ENCODE measurements at places on chromosomes 11 and 22.
A peak's percentile ranks its signal among the peaks of the same experiment; 100 is the strongest.

DNA sequence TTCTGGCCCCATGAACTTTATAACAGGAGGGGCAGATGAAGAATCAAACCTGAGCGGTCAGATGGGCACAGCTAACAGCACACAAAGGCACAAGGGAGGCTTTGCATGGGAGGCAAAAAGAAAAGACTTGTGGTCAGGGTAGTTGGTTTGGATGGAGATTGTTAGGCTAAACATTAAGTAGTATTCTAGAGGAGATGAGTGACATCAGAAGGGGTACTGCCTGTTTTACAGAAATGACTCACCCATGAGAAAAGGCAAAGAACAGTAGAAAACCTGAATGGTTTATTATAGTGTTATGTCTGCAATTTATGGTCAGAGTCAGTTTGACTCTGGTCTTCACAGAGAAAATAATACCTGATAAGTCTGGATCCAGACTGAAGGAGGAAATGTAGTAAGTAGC is 129.8 kb upstream of the KIRREL3 start:
- no peak for DNase-seq

GRCh38 chr11:108025387-108026080 is 16.8 kb downstream of the CUL5 start:
- DNase-seq = no peak

- DNase-seq = no peak
Observed at GRCh38 chr11:117473481-117474091, 145.9 kb downstream of the CEP164 start.

DNA sequence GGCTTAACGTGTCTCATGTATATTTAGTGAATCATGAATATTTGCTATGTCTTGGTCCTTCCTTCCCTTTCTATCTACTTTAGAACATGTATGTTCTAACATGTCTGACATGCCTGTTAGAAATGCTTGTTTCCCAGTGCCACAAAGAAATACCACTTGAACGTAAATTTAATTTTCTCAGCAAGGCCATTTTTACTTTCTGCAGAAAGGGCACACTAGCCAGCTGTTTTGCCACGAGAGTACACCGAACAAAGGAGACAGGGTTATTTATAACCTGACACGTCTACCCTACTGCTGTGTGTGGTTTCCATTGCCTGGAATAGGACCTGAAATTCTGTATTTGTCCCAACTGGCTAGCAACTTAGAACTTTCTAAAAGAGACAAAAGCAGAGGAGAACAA is 7.4 kb upstream of the ZBTB44 start:
- DNase-seq = no peak

GRCh38 chr11:4962816-4963215 is 7.3 kb upstream of the OR51A2 start:
- no peak for DNase-seq

DNA sequence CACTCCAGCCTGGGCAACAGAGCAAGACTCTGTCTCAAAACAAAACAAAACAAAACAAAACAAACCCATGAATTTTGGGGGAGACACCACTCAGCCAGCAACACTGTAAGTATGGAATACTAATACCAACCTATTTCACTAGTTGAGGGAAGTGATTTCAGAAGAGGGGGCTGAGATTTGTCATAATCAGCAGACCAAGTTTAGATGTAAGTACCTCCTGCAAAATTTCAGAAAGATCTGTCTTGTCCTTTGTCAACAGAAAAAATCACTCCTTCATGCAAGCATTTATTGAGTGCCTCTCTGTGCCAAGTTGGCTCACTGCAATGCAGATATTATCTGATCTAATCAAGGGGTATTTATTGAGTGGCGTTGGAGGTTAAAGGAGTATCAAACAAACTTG is 23.4 kb upstream of the ADA2 start:
- DNase-seq = no peak

- DNase-seq = no peak
Observed at GRCh38 chr11:67174311-67174710, 55.2 kb downstream of the KDM2A start.

DNA sequence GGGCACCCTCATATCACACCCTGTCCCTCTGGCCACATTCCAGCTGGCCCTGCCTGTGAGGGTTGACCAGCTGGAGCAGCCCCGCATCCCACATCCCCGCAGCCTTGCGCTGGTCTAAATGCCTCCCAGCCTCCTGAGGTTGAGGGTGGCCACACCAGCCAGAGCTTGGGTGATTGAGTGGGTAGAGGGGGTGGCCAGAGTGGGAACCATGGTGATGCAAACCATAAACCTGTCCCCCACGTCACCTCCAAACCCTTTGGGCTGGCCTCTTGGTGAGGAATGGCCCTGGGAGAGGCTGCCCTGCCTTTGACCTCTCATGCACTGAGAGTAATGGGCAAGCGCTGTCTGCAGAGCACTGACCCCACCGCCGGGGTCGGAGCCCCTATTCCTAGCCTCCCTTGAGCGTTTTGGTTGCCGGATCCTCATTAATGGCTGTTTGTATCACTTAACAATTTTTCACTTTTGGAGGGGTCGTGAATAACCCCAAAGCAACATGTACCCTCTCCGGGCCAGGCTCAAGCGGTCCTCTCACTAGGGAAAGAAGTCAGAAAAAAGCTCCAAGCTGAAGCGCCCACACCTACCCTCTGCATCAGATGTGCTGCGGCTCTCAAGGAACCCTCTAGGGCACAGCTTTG is 16.0 kb upstream of the KCNQ1OT1 start:
- DNase-seq = no peak

- DNase-seq = no peak
Observed at GRCh38 chr11:132293586-132293985, 923.2 kb downstream of the NTM start.

DNA sequence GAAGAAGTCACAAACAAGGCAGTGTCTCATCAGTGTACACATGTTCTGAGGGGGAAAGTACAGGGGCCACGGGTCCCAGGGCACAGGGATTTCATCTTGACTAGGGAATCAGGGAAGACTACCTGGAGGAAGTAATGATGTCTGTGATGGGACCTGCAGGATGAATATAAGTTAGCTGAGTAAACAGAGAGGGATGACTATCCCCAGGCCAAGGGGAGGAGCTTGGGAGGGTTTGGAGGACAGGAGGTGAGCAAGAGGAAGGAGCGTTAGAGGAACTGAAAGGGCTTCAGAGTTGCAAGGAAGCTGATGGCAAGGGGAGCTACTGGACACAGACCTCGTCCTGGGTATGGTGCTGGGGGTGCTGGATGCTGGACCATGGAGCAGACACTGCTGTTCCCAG is 56.4 kb downstream of the TRAF6 start:
- no peak for DNase-seq

DNA sequence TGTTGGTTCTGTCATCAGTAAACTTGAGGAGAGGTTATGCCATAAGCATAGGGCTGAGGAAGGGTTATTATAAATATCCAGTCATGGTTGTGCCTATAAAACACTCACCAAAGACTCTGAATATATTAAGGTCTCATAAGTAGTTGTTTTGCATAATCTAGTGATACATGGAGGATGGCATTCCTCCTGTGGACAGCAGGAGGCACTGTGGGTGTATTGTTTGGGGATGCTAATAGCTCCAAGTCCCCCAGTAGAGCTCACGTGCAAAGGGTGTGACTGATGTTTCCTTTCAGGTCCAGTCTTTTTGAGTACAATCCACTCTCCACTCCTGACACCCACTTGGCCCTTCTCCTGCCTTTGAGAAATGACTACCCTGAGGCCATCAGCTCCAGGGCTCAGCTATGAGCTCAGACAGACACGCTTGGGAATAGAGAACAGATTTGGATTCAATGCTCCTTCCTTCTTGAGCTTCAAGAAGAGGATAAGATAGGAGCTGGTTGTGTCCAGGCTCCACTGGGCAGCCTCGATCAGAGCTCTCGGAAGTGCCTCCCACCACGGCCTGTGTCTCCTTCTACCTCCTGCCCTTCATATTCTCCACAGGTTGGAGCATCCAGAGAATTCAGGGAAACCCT is 85.2 kb upstream of the IGLL5 start:
- DNase-seq = peak; percentile 43

DNA sequence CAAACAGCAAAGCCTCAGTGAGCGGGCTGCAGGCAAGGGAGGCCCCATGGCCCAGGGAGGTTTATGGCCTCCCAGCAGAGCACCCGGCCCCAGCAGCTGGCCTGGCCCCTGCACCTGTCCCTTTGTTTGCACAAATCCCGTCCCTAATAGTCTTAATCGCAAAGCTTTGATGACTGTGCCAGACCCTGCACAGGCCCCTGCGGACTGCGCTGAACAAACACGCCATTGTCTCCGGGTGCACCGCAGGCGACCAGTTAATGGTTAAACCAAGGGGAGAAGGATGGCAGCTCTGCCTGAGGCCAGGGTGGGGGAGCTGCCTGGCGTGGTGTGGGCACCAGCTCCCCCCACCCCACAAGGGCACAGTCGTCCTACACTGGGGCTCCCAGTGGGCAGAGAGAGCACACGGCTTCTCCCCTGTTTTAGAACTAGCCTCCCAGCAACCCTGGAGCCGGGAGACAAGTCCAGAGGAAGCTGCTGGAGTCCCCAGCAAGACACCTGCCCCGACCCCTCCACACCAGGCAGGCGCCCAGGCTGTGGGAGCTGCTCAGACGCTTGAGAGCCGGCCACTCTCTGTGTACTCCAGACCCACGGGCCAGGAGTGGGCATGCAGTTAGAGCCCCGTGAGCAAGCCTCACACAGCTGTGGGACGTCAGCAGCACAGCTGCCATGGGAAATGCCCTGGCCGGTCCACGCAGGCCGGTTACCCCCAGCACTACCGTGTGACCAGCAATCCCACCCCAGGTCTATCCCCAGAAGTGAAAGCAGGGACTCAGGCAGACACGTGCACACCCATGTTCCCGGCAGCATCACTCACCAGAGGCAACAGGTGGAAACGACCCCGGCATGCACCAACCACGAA is 39.7 kb upstream of the TH start:
- no peak for DNase-seq

DNA sequence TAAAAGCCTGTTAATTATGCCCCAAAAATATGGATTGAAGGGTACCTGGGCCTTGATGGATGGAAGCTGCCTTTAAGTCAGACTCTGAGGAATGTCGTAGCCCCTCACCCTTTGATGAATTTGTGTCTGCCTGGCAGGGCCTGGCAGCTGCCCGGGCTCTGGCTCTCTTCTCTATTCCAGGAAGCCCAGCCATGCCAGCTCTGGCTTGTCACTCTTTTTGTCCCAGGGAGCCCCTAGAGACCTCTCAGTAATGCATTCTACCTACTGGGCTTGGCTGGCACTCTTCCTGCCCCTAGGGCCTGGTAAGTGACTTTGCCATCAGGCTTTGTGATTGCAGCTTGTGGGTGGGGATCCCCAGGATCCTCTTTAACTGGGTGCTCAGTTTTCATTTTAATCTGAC is 103.8 kb downstream of the GRIK4 start:
- no peak for DNase-seq

GRCh38 chr22:50031189-50032091 is 18.9 kb upstream of the IL17REL start:
- no peak for DNase-seq

DNA sequence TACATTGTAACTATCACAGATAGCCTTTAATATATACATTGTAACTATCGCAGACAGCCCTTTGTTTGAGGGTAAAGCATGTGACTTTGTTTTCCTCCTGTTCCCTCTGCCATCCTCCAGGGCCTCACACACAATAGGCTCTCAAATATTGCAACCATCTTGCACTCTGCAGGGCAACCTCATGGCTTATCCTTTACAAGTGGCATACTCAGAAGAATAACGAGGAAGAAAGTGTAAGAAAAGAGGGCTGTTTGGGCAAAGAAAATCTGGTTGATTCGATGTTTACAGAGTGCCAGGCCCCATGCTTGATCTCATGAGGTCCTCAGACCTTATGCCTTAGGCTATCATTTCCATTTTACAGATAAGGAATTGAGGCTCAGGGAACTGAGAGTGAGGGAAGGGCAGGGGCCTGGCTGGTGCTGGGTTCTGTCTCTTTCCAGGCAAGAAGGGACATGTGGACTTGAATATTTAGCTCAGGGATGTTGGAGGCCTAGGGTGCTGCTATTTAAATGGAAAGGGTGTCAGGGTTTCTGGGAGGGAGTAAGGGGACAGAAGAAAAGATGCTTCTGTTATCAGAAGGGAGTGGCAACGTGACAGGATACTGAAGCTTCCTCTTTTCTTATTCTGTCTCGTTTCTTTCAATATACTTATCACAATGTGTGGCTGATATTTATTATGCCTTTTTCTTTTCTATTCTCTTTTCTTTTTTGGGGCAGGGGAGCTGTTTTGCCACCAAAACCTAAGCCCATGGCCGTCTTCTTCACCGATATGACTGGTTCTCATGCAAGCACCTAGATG is 1.1 kb upstream of the SAMM50 start:
- no peak for DNase-seq

DNA sequence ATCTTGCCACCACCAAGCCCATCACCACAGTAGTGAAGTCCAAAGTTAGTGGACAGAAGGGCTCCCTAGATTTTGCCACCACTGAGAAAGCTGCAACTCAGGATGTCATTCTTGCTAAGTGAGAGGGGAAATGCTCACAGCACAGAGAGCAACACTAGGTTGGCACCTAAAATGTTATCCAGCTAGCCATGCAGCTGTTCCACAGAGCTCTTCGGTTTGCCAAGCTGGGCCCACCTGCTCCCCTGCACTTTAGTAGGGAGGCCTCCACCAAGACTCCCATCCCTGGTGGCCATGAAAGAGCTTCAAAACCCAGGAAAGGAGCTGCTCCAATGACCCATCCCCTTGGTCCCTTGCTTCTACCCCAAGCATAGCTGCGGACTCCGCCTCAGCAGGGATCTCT is 63.8 kb downstream of the TRIM29 start:
- no peak for DNase-seq

- DNase-seq = peak; percentile 75
Observed at GRCh38 chr11:11171854-11172253, 181.2 kb downstream of the CSNK2A3 start.

DNA sequence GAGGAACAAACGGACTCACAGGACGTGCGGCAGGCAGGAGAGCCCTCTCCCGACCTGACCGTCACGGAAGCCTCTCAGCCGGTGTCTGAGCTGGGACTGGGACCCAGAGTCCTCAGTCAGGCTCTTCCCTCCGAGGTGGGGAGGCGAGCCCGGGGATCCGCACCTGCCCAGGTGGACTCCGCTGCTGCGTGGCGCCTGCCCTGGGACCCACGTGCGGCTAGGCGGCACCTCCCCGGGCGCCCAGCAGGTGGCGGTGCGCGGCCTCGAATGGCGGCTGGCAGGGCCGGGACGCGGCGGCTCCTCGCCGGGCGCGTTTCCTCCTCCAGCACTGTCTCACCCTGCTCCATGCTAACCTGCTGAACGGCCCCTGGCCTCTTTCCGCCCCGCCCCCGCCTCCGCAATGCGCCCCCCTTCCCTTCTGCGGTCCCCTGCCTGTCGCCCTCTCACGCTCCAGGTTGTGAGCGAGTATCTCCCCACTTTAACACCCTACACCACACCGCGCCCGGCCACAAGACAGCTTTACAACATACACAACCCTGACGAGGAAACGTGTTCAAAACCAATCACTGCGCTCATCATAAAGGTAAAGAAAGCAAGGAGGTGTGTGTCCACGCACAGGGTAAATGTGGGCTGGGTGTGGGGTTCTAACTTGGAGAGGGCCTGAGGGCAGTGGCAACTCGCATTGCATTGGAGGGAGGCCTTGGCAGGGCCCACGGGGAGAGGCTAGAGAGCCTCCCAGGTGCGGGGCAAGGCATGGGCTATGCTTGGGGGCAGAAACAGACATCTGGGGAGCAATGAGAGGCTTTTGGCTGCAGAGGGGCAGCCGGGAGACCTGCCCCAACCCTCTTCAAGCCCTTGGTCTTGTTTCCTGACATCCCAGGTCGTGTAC is 25.9 kb upstream of the ATXN10 start:
- peak; percentile 63 for DNase-seq

- no peak for DNase-seq
Observed at GRCh38 chr22:29195118-29195963, 10.4 kb upstream of the EMID1 start.

Measured in central memory CD4-positive, alpha-beta T cell (primary cell).